ENCODE measurements at places on chromosomes 16 and 17.

DNA sequence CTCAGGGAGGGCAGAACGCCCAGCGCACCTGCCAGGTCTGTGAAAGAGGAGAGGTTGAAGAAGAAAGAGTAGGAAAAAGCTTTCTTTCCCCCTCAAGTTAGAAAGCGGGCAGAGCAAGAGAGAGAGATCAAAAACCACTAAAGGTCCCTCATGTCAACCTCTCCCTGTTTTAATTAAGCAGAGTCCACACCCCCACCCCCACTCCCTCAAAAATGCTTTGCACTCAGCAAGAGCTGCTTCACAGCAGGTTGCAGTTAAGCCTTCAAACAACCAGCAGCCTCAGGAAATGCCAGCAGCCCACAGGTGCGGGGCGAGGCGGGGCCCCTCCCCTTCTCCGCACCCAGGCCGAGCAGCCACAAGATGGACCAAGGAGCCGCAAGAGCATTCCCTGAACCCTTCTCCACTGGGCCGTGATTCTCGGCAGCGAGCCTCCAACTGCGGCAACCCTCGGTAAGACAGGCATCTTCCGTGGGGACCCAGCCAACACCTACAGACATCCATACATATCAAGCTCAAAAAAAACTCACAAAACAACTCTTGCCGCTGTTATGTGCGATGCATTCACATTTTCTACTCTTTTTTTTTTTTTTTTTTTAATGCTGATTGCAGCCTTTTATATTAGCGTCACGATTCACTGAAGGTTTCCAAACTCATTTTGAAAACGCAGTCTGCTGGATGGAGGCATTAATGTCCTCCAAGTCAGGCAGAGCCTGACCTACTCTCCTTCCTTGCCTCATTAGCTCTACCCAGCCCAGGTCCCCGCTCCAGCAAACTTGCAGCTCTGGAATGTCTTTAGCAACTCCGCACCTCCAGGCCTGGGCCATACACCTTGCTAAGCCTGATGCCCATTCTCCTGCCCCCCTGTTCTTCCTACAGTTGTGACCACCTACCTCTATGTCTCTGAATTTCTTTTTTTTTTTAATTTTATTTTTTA lies 66.1 kb downstream of the AXIN2 start:
- peak; percentile 86 for DNase-seq

DNA sequence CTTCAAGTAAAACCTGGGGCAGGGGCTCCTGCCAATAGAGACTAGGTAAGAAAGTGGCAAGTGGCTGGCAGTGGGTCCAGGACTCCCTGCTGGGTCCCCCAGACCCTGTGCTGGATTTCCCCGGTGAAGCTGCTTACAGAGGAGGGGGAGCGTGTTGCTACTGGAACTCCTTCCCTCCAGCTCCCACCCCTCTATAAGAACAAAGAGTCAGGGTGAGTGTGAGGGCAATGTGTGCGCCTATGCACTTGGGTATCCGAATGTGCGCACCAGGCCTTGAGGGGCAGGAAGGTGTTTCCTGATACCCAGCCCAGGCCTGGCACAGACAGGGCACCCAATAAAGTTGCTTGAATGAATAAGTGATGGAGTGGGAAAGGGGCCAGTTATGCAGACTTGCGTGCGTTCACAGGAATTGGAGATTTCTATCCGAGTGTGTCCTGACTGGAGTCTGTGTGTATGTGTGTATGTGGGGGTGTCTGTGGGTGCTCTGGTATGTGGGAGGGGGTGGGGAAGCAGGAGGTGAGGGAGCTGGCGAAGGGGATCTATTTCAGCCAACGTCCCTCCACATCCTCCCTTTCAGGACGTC lies 11.7 kb downstream of the NEUROD2 start:
- DNase-seq, result no peak

- no peak for DNase-seq
Measured at GRCh38 chr17:38768417-38768816, 15.9 kb downstream of the PSMB3 start.

DNA sequence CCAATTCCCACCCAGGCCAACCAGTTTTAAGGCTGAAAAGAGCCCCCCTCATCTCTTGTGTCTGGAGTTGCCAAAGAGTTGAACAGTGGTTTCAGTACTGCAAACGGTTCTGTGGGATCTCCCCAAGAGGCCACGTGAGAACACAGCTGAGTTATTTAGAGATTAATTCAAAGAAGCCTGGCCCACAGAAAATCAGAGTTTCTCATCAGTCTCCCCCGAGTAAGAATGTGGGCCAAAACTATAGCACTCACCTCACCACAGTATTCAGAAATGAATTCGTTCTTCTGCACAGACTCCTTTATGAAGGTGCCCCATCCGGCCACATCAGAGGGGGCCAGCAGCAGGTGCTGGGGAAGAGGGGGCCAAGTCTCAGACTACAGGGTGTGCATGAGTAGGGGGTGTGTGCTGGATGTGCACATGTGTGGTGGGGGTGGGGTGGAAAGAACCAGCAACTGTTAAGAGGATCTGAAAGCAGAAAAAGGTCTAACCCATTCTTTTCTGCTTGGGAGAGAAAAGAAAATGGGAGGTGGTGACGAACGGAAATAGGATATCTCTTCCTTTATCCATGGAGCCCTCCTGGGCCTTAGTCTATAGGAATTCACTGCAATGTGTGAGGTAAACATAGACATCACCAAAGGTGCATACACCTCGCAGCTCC lies 22.6 kb downstream of the CNTNAP1 start:
- DNase-seq, result no peak

DNA sequence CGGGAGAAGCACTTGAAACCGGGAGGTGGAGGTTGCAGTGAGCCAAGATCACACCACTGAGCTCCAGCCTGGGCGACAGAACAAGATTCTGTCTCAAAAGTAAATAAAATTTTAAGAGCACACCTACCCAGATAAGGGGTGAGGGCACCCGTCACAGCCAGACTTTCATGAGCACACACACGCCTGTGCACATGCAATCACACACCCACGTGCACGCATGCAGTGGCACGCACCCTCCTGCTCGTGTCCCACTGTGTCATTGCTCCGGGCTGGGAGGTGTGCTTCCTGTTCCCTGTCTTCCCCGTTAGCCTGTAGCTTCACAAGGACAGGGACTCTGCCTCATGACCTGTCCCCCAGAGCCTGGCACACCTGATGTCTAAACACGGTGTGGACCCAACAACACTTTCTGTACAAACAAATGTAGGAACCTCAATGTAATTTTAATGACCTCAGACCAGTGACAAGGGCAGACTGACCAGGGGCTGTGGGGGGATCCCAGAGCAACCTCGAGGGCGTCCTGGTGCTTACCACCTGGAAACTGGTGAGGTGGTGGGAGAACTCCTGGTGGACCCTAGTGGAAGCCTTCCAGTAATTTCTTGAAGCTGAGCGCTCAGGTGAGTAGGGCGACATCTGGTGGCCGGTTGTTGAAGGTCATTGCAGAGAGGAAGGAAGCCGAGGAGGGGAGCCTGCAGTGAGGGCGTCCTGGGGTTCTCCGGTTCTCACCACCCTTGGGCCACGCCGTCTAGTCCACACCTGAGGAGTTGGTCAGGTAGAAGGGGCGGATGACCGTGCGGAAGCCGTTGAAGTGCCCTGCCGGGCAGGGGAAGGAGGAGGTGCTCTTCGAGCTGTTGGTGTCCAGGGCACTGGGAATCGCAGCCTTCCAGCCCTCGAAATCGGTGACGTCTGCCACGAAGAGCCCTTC lies 8.6 kb downstream of the LGALS3BP start:
- peak; percentile 66 for DNase-seq

DNA sequence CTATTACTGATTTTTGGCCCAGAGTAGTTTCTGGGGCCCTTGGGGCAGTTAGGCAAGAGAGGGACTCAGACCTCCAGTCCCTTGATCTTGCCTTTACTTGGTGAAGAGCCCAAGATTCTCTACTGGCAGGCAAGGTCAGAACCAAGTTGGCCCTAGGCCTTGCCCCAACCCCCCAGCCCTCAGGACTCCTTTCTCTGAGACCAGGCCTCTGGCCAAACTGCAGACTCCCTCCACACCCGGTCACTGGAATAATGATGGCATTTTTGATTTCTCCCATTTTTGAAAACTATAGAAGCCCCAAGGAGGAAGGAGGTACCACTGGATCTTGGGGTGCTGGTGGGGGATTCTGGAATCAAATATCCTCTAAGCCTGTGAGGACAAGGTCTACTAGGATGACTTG lies 18.0 kb upstream of the HOXB9 start:
- DNase-seq, result no peak

DNA sequence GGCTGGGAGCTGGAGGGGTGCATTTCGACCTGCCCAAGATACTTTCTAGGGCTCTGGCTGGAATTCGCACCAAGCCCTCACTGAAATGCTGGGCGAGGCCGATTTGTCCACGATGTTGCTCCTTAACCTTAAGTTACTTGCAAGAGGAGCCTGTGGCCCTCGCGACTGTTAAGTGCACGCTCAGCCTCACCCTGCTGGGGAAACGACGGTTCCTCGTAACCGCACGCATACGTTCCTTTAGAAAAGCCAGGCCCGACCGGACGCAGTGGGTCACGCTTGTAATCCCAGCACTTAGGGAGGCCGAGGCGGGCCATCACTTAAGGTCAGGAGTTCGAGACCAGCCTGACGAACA lies 607 bp upstream of the NCOR1 start:
- DNase-seq, result peak; percentile 59

- no peak for DNase-seq
Measured at GRCh38 chr17:29594519-29595090, 1.7 kb downstream of the ANKRD13B start.

- DNase-seq, result peak; percentile 81
Measured at GRCh38 chr17:57911834-57912673, 43.2 kb downstream of the CUEDC1 start.

- DNase-seq, result no peak
Measured at GRCh38 chr16:81349608-81350305, 35.0 kb downstream of the GAN start.

DNA sequence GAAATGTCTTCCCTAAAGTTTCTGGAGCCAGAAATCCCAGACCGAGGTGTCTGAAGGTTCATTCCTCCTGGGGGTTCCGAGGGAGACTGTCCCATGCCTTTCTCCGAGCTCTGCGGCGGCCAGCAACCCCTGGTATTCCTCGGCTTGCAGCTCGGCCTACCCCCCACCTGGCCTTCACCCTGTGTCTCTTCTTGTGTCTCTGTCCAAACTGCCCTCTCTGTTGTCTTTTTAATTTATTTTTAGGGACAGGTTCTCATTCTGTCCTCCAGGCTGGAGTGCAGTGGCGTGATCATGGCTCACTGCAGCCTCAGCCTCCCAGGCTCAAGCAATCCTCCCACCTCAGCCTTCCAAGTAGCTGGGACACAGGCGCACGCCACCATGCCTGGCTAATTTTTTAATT lies 211.7 kb downstream of the SEC14L1 start:
- no peak for DNase-seq

DNA sequence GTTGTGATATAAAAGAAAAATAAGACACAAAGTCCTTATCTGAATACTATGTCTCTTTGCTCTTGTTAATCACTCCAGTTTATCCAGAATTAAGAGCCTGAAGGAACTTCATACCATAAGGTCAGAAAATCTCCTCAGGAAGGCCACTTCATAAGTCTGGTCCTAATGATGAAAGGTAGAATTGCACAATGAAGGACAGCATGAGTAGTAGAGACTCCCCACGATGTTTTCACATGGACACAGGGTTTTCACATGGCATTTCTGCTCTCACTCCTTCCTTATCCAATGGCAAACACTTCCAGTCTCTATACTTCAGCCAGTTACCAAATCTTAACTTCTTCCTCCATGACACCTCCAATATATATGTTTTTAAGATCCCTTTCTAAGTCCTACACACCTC lies 10.2 kb upstream of the C17orf78 start:
- DNase-seq, result no peak

GRCh38 chr17:18002171-18002570 lies 29.5 kb downstream of the DRC3 start:
- no peak for DNase-seq

GRCh38 chr16:84949772-84950436 lies 61.4 kb downstream of the ZDHHC7 start:
- no peak for DNase-seq

- no peak for DNase-seq
Measured at GRCh38 chr17:46274238-46274637, 20.7 kb upstream of the LRRC37A start.

DNA sequence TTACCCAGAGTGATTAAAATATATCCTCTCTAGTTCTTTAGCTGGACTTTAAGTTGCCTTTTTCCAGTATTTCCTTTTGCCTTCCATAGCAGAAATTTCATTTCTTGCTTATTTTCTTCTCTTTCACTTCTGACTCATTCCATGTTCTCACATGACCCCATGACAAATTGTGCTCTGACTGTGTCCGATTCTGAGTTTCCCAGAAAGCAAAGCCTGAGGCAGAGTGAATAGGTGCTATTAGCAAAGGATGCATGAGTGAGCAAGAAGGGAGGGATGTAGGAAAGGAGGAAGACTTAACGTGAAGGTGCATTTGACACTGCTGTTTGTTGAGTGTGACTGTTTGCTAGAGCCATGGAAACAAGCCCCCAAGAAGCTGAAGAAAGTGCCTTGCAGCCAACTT lies 82.6 kb upstream of the CNTNAP4 start:
- DNase-seq, result no peak

- no peak for DNase-seq
Measured at GRCh38 chr16:68035227-68035626, 12.1 kb downstream of the DUS2 start.

DNA sequence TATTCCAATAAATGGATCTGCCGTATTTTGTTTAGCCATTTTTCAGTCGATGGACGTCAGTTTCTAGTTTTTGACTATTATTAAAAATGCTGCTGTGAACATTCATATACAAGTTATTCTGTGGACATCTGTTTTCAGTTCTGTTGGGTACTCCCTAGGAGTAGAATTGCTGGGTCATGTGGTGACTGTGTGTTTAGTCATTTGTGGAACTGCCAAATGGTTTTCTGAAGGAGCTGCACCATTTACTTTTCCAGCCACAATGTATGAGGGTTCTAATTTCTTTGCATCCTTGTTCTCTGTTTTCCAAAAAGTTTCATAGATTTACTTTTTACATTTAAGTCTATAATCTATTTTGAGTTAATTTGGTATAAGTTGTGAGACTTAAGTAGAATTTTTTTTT lies 29.5 kb downstream of the CYLD start:
- DNase-seq, result no peak

GRCh38 chr17:27546624-27547300 lies 84.2 kb upstream of the LGALS9 start:
- no peak for DNase-seq

GRCh38 chr17:82844796-82845162 lies 5.0 kb upstream of the ZNF750 start:
- no peak for DNase-seq

GRCh38 chr17:18999911-19000310 lies 4.7 kb downstream of the FAM83G start:
- no peak for DNase-seq

- no peak for DNase-seq
Measured at GRCh38 chr16:48450367-48450766, 65.2 kb upstream of the SIAH1 start.

GRCh38 chr16:65782611-65783600 lies 583.6 kb upstream of the CDH5 start:
- no peak for DNase-seq

DNA sequence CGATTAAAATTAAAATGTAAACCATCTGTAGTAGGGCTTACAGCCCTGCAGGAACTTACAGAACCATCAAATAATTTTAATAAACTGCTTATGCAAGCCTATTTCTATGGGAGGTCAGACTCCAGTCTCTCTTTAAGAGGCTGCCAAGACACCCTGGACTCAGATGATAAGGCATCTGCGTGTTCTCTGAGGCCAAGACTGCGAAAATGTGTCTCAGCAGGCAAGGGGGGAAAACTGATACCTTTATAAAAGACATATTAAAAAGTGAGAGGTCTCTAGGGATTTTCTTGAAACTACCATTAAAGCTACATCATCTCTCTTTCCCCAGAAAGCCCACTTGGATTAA lies 32.2 kb downstream of the MPHOSPH6 start:
- no peak for DNase-seq

GRCh38 chr17:76566988-76567431 lies 18.6 kb downstream of the ST6GALNAC2 start:
- no peak for DNase-seq

- peak; percentile 83 for DNase-seq
Measured at GRCh38 chr17:2814481-2815341, 18.5 kb downstream of the RAP1GAP2 start.

All from SW480 (cell line).